ENCODE measurements at places on chromosomes 7 and 10.

DNA sequence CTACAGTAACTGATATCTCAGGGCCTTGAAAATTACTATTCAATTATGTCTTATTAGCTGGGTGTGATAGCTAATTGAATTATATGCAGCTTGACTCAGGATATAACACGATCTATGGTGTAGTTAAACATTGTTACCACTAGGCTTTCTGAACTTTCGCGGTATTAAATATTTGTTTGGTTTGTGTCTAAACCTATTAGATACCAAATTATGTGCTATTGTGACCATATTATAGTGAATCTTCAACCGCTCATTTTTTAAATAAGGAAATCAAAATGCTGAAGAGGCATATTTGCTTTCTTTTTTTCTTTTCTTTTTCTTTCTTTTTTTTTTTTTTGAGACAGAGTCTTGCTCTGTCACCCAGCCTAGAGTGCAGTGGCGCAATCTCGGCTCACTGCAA is 99.3 kb upstream of the RSU1 start:
- DNase-seq: no peak

GRCh38 chr7:155644971-155645509 is 579 bp downstream of the RBM33 start:
- DNase-seq: peak; percentile 34

GRCh38 chr7:73830681-73831583 is at the start of gene CLDN4:
CLDN4 (plus strand) TSS chr7:73830996; CDS start chr7:73831202, 206 bp downstream.
- DNase-seq: no peak

- DNase-seq: no peak
Measured at GRCh38 chr7:25206765-25207164, 21.5 kb downstream of the NPVF start.

- DNase-seq: no peak
Measured at GRCh38 chr7:69966766-69967591, 368.7 kb downstream of the AUTS2 start.

DNA sequence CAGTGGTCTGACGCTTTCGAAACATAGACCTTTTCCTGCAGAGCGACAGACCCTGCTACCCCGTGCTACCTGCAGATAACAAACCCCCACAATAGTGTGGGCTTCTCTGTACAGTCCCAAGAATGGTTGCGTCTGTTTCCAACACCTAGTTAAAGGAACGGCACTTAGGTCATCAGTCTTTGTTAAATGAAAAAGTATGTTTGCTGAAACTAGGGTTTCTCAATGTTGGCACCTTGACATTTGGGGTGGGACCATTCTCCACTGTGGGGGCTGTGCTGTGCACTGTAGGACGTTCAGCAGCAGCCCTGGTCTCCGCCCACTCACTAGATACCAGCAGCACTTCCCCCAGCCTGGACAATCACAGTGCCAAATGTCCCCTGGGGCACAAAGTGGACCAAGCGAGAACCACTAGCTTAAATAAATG is 13.7 kb downstream of the TECTB start:
- DNase-seq: no peak

GRCh38 chr7:159098811-159099655 is 45.6 kb downstream of the VIPR2 start:
- DNase-seq: peak; percentile 28

DNA sequence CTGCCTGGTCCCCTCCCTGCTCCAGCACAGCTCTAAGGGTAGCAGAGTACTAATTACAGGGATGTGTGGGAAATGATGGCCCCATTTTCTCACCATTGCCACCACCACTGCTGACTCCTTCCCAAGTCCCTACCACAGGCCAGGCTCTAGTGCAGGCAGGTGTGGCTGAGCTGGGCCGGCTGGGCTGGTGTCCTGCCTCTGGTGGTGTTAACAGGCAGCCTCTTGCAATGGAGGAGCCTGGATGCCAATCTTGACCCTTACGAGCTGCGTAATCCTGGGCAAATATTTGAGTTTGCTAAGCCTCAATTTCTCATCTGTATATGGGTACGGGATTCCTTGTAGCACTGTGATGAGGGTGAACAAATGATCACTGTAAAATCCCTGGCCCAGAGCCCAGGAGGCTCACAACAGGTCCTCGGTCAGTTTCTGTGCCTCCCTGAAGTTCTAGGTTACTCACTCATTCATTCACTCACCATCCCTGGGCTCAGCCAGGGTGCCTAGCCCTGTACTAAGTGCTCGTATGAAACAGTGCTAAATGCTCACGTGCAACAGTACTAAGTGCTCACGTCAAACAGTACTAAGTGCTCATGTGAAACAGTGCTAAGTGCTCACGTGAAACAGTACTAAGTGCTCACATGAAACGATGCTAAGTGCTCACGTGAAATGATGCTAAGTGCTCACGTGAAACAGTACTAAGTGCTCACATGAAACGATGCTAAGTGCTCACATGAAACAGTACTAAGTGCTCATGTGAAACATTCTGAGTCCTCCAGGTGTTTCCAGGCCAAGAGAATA is 2.3 kb upstream of the FZD9 start:
- DNase-seq: no peak

GRCh38 chr7:12235970-12236369 is 24.9 kb downstream of the TMEM106B start:
- DNase-seq: no peak

DNA sequence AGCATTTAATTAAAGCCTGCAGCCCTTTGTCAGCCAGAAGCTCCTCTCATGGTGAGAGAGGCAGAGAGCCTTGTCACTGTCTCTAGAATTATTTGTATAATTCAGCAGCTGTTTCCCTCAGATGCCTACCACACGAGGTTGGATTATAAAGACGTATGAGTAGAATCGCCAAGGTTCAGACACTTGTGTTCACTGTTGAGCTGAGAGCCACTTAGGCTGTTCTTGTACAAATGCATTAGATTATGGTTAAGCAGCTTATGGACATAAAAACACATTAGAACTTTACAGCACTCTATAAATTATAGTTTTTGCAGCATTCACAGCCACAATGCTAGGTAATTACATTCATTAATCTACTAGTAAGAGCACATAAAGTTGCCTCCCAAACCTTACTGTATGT is 282.6 kb downstream of the AUTS2 start:
- DNase-seq: no peak

GRCh38 chr7:30836991-30837390 is 65.8 kb downstream of the MINDY4 start:
- DNase-seq: no peak

DNA sequence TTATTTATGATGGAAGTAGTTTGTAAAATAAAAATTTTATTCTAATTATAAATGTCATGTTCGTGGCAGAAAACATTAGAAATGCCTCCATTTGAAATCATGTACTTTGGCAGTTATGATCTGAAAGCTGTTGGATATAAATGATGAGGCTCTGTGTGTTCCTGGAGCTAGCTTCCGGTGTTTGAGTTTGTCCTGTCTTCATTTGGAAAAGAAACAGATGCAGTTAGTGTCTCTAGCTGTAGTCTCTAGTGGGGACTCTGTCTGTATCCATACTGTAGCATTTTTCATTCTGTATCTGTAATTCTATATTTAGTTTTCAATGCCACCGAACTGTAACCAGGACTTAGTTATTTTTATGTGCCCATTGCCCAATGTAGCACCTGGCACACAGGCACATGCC is 197.0 kb upstream of the FZD1 start:
- DNase-seq: no peak

- peak; percentile 52 for DNase-seq
Measured at GRCh38 chr7:91082852-91083495, 181.3 kb upstream of the FZD1 start.

GRCh38 chr10:52486840-52487611 is 172.9 kb downstream of the DKK1 start:
- peak; percentile 96 for DNase-seq

DNA sequence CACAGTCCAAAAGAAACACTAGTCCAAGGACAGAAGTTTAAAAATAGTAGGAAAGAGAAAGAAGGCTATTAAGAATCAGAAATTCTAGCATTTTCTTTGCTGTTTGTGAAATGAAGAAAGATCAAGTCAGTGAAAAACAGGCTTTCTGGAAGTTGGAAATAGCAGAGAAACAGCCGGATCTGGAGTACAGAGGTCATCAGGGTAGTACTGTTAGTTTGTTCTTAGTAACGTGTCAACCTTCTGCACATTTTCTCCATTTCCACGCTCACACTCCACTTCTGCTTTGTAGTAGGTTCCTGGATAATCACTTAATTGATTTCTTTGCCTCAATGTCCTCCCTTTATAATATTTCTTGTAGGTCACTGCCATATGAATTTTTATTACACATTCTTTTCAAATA is 322.6 kb downstream of the PCLO start:
- DNase-seq: no peak

DNA sequence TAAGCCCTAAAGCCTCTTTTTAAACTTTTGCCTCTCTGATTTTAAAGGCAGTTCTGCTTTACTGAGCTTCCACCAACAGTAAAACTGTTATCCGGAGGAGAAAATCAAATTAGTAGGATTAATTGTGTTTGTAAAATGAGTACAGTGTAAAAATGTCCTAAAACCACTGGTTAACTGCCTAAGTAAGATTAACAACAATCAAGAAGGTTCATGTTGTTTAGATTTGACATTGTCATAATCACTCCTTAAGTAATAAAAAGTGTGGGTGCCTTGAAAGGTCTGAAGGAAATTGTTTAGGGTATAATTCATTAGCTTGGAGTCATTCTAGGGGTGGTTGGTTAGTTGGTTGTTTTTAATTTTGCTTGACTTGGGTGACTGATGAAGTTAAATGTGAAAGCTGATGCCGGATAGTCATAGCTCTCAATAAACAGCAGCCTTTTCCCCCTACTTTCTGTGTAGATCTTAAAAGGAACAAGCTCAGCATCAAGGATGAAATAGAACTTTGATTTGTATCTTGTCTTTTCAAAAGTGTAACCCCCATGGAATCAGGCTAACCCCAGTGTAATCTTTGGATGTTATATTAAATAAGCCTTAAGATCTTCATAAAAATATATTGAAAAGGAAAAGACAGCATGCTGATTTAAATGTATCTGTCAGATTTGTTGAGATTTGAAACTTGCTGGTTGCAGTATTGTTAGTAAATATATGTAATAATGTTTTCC is 148.3 kb downstream of the ARID5B start:
- DNase-seq: no peak

- DNase-seq: no peak
Measured at GRCh38 chr7:154390961-154391360, 338.8 kb downstream of the DPP6 start.

DNA sequence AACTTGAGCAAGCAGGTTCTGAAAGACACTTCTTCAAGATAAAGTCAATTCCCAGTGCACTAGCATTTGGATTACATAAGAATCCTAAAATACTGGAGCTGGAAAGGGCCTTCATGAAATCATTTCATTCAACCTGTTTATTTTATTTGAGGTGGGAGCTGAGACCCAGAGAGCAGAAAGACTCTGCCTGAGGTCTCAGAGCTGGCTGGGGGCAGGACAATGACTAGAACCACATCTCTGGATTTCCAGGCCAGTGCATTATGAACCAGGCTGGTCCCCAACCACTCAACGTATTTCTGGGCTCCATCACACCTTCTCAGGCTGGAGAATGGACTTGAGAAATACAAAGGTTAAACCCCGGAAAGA is 8.4 kb downstream of the ANXA11 start:
- no peak for DNase-seq

DNA sequence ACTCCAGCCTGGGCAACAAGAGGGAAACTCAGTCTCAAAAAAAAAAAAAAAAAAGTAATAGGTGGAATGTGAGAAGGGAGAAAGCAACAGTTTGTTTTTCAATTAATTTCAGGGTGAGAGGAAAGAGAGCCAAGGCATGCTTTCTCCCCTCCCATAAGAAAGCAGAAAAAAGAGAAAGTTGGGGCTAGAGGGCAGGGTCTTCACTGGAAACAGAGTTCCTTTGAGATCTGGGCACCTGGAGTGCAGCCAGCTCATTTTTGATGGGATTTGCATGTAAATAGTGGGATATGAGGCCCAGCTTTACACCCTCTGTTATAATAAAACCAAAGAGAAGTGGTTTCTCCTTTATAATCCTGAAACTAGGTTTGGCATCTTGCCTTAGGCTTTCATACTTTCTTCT is 13.8 kb upstream of the STOX1 start:
- DNase-seq: no peak

DNA sequence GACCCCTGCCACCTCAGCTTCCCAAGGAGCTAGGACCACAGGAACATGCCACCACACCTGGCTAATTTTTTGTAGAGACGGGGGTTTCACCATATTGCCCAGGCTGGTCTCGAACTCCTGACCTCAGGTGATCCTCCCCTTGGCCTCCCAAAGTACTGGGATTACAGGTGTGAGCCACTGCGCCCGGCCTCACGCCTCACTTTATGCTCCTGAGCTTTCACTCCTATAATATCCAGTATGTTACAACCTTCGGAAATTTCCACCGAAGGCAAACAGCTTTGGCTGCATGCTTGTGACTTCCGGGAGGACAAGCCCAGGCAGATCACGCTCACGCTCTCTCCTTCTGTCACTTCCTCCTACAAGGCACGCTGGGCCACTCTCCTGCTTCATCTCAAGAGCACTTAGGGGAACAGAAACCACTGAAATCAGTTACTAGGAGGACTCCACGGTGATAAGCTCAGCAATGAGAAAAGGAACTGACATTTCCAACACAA is 4.4 kb upstream of the MAD1L1 start:
- DNase-seq: no peak

- DNase-seq: peak; percentile 93
Measured at GRCh38 chr10:10589540-10590303, 427.9 kb upstream of the CELF2 start.

DNA sequence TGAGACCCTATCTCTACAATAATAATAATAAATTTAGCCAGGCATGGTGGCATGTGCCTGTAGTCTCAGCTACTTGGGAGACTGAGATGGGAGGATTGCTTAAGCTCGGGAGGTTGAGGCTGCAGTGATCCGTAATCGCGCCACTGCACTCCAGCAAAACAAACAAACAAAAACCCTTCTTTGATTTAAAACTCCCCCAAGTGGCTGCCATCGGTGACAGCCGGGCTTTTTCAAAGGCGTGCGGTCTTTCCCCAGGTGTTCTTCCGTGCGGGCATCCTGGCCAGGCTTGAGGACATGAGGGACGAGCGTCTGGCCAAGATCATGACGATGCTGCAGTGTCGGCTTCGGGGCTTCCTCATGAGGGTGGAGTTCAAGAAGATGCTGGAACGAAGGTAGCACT is 1.9 kb upstream of the MYH16 start:
- no peak for DNase-seq

GRCh38 chr7:45588466-45588865 is 14.3 kb downstream of the ADCY1 start:
- no peak for DNase-seq

- no peak for DNase-seq
Measured at GRCh38 chr7:2759736-2760097, 71.7 kb downstream of the AMZ1 start.

DNA sequence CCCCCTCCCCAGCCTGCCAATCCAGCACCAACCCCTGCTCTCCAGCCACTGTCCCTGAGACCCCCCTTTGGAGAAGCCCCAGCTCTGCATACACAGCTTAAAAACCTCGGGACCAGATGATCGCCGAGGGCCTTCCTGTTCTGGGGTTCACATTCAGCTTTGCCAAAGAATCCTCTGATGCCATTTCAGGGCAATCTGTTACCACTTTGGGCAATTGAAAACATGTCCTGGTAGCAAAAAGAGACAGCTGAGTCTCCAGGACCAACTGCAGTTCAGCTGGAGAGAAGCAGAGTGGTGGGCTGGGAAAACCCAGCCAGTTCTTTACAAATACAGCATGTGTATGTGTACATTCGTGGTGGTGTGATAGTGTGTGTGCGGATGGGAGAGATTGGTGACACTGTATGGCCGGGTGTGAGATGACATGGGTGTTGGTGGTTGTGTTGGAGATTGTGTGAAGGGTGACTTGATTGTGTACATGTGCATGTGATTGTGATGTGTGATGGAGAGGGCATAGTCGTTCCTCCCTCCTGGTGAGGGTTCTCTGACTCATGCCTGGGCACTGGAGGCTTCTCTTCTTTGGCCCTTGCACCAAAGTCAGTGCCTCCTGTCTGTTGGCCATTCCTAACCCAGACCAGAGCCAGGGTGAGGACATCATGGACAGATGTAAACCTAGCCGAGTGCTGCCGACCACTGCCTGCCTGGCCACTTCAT is 48.5 kb upstream of the AQP1 start:
- DNase-seq: no peak
